Ascending aorta (tissue), 2 donors: ENCODE measurements at places on chromosomes 1 and 21.

DNA sequence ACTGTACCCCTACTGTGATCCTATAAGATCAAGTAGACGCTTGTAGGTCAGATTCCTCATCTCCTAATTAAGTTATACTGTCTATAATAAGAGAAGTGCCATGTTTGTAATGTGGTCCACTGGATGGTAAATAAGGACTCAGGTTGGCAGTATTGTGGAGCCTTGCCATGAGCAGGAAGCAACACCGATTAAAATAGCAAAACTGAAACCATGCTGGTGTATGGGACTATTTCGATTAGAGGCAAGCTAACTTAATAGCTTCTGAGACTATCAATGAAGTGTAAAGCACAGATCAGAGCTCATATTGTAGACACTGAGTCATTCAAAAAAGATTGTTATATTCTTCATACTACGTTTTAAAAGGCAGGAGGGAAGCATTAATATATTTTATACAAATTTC, 348.8 kb downstream of the HHAT start:
- H3K4me3 ChIP-seq = no peak overlapping the region
- no peak overlapping the region for H3K27ac ChIP-seq
- no peaks in the 10 kb centered on the region for H3K4me1 ChIP-seq
- H3K27me3 ChIP-seq = no peaks in the 10 kb centered on the region
- no peak for DNase-seq
- no peaks in the 10 kb centered on the region for H3K36me3 ChIP-seq

DNA sequence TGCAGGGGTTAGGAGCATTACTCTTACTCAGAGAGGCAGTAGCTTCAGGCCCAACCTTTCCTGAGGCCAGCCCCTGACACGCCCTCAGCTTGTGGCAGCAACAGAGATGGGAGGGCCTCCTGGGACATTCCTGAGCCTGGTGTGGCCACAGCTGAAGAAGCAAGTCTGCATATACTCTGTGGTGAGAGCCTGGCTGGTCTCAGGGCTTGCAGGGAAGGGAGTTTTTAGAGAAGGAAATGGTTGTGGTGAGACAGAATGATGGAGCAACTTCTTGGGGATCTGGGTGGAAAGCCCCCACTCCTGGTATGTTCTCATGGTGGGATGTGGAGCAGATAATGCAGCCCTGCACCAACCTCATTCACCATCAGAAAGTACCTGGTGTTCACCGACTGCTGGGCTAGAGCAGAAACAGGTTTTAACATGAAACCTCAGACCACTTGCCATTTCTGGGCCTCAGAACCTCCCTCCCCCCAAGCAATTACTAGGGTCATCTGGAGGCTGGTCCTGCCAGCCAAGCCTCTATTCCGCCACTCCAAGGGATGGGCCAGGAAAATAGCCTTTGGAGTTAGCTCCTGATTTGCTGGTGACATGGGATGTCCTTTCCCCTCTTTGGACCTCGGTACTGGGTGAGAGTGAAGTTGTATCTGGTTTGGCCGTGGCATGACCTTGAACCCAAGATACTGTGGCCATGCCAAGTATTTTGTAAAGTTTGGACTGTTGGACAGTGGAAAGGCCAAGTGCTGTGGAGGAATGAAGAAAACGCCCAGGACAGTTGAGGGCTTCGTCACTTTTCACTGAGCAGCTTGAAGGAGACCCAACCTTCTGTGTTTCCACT, 28.1 kb upstream of the RNF19B start:
- no peak overlapping the region for H3K4me3 ChIP-seq
- H3K27ac ChIP-seq = peak overlapping the region; percentile 43
- H3K36me3 ChIP-seq = no peaks in the 10 kb centered on the region
- peak; percentile 51 for DNase-seq

DNA sequence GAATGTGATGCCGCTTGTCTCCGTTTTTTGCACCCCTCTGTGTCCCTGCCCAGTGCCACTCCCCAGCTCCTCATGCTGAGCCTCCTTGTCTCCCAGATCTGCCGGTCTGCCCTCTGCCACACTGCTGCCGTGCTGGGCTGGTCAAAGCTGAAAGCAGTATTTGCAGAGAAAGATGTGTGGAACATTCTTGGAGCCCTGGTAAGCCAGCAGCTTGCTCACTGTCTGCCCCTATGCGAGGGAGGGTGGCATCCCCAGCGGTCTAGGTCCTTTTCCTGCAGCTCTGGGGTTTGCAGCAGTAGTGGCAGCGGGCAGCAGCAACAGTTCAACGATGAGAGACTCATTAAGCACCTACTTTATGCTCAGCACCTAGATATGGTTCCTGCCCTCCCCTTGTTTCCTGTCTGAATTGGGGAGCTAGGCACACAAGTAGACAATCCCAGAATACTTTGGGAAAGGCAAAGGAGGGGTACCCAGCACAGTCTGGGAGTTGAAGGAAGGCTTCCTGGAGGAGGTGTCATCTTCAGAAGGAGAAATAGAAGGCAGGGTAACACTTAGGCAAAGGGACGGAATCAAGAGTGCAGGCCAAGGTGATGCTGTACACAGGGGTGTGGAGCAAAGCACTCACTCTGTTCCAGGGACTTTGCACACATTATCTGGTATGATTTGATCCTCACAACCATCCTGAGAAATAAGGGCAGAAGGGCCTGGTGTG, 63.1 kb downstream of the KIF21B start:
- H3K4me3 ChIP-seq = no peak overlapping the region
- no peak overlapping the region for H3K27ac ChIP-seq
- H3K27me3 ChIP-seq = no peaks in the 10 kb centered on the region
- no peaks in the 10 kb centered on the region for H3K4me1 ChIP-seq

DNA sequence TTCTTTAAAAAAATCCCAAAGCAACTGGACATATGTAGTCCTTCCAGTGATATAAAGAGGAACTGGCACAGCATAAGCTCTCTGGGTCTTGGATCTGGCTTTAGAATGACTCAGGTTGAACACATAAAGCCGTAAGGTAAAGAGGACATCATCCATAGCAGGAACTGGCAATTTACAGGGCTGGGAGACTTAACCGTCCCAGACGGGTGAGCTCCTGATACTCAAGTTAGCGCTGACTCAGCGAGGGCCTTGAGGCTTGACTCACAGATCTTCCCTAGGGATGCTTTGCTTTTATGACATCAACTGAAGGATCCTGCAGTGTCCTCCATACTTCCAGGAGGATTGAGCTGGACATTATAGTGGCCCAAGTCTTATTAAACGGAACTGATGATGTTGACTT, 154.1 kb downstream of the CLIC6 start:
- H3K27me3 ChIP-seq = no peaks in the 10 kb centered on the region
- no peak for DNase-seq
- H3K36me3 ChIP-seq = peaks cover 5% of the 10 kb centered on the region
- H3K27ac ChIP-seq = no peak overlapping the region
- H3K4me1 ChIP-seq = no peaks in the 10 kb centered on the region

- DNase-seq = no peak
- no peak overlapping the region for H3K4me3 ChIP-seq
- H3K4me1 ChIP-seq = no peaks in the 10 kb centered on the region
- H3K27ac ChIP-seq = no peak overlapping the region
- no peaks in the 10 kb centered on the region for H3K36me3 ChIP-seq
Measured at GRCh38 chr21:35216996-35217395, 167.9 kb upstream of the RUNX1 start.

GRCh38 chr21:20882462-20883407, 115.5 kb upstream of the NCAM2 start:
- H3K4me3 ChIP-seq = no peak overlapping the region
- no peak for DNase-seq
- no peaks in the 10 kb centered on the region for H3K27me3 ChIP-seq
- no peak overlapping the region for H3K27ac ChIP-seq

DNA sequence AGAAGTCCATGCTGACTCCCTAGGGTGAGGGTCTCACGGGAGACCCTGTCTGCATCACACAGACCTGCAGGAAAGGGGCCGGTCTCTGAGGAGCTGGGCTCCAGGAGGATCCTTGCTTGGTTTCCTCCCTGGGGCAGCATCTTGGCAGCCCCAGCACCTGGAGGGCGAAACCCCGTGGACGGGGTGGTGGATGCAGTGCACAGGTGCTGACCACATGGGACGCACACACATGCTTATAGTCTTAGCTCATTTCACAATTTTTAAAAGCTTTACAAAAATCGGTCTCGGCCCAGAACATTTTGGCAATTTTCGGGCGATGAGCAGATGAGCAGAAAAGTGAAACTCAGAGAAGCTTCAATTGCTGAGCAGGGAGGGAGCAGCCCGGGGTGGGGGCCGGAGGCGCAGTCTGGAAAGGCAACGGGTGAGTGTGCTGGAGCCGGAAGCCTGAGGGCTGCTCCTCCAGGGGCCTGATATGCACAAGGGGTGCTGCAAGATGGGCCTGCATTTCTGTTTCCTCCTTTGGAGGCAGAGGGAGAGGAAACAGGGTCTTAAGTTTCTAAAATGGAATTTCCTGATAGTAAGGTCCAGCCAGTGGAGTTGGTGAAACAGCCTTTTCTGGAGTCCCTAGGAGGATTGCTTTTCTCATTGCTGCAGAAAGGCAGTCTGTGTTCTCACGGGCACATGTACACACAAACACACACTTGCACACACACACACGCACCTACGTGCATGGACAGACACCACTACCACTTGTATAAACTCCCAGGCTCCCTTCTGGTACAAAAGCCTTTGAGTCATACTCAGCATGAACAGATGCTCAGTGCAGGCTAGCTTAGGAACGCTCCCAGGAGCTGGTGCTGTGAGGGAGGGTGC, 60.6 kb downstream of the SCCPDH start:
- no peaks in the 10 kb centered on the region for H3K36me3 ChIP-seq
- no peak overlapping the region for H3K27ac ChIP-seq
- DNase-seq = no peak
- H3K27me3 ChIP-seq = no peaks in the 10 kb centered on the region
- no peaks in the 10 kb centered on the region for H3K4me1 ChIP-seq
- H3K4me3 ChIP-seq = no peak overlapping the region

GRCh38 chr1:62601457-62601856, 4.1 kb downstream of the ANGPTL3 start:
- H3K27me3 ChIP-seq = no peaks in the 10 kb centered on the region
- H3K4me1 ChIP-seq = no peaks in the 10 kb centered on the region
- H3K27ac ChIP-seq = no peak overlapping the region
- H3K36me3 ChIP-seq = no peaks in the 10 kb centered on the region

GRCh38 chr21:31543191-31543590, 116.3 kb upstream of the SOD1 start:
- H3K36me3 ChIP-seq = no peaks in the 10 kb centered on the region
- no peak overlapping the region for H3K4me3 ChIP-seq
- DNase-seq = no peak

GRCh38 chr1:23963617-23964234, 4.1 kb downstream of the PNRC2 start:
- H3K4me1 ChIP-seq = no peaks in the 10 kb centered on the region
- no peak overlapping the region for H3K4me3 ChIP-seq
- peak overlapping the region; percentile 62 for H3K27ac ChIP-seq
- H3K36me3 ChIP-seq = peaks cover 30% of the 10 kb centered on the region
- no peaks in the 10 kb centered on the region for H3K27me3 ChIP-seq
- no peak for DNase-seq

- no peak overlapping the region for H3K4me3 ChIP-seq
- no peak for DNase-seq
- peaks cover 18% of the 10 kb centered on the region for H3K4me1 ChIP-seq
- H3K36me3 ChIP-seq = no peaks in the 10 kb centered on the region
- H3K27me3 ChIP-seq = no peaks in the 10 kb centered on the region
- peak overlapping the region; percentile 86 for H3K27ac ChIP-seq
Measured at GRCh38 chr1:112544751-112545150, 36.0 kb downstream of the WNT2B start.

DNA sequence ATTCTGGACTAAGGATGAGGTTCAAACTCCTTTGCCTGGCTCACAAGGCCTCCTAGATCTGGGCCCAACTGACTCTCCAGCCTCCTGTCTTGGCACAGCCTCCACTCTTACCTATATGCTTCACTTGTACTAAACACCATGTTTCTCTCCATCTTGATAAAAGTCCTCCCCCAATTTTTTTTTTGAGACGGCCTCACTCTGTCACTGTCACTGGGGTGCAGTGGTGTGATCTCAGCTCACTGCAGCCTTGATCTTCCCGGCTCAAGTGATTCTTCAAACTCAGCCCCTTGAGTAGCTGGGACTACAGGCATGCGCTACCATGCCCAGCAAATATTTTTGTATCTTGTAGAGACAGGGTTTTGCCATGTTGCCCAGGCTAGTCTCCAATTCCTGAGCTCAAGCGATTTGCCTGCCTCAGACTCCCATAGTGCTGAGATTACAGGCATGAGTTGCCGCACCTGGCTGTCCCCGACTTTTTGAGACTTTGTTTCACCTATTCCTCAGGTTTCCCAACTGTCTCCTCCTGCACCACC, 39.7 kb downstream of the CD34 start:
- DNase-seq = no peak
- no peak overlapping the region for H3K4me3 ChIP-seq
- peak overlapping the region; percentile 88 for H3K27ac ChIP-seq
- peaks cover 24% of the 10 kb centered on the region for H3K4me1 ChIP-seq
- H3K36me3 ChIP-seq = no peaks in the 10 kb centered on the region

- DNase-seq = no peak
- H3K4me1 ChIP-seq = peaks cover 22% of the 10 kb centered on the region
- no peak overlapping the region for H3K27ac ChIP-seq
- H3K4me3 ChIP-seq = no peak overlapping the region
Measured at GRCh38 chr1:8031176-8031785, 5.2 kb upstream of the ERRFI1 start.

DNA sequence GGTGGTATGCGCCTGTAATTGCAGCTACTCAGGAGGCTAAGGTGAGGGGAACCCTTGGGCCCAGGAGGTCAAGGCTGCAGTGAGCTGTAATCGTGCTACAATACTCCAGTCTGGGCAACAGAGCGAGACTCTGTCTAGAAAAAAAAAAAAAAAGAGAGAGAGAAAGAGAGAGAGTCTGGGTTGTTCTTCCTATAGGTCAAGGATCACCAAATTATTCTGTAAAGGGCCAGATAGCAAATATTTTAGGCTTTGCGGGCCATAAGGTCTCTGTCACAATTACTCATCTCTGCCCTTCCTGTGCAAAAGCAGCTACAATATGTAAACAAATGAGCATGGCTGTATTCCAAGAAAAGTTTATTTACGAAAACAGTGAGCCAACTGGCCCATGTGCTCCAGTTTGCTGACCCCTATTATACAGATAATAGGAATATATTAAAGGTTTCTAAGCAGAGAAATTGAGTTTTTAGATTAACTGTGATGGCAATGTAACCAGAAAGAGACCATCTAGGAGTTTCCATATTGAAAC, 2.1 kb downstream of the SASS6 start:
- H3K27ac ChIP-seq = no peak overlapping the region
- H3K4me1 ChIP-seq = no peaks in the 10 kb centered on the region
- DNase-seq = no peak
- H3K4me3 ChIP-seq = no peak overlapping the region

- H3K36me3 ChIP-seq = no peaks in the 10 kb centered on the region
- no peak for DNase-seq
- H3K4me1 ChIP-seq = peaks cover 2% of the 10 kb centered on the region
- peaks cover 3% of the 10 kb centered on the region for H3K27me3 ChIP-seq
Measured at GRCh38 chr1:205567716-205568115, 63.2 kb downstream of the CDK18 start.

- H3K27me3 ChIP-seq = no peaks in the 10 kb centered on the region
- H3K27ac ChIP-seq = no peak overlapping the region
- DNase-seq = no peak
- H3K36me3 ChIP-seq = no peaks in the 10 kb centered on the region
- no peak overlapping the region for H3K4me3 ChIP-seq
Measured at GRCh38 chr1:209456878-209457277, 126.6 kb upstream of the CAMK1G start.

- DNase-seq = no peak
- H3K27ac ChIP-seq = no peak overlapping the region
- no peaks in the 10 kb centered on the region for H3K36me3 ChIP-seq
Measured at GRCh38 chr1:38812981-38813380, 46.6 kb downstream of the RRAGC start.
